NAMALWA (cell line): ENCODE measurements at places on chromosomes 16 and 17.
A peak's percentile ranks its signal among the peaks of the same experiment; 100 is the strongest.

- DNase-seq = no peak
Observed at GRCh38 chr16:81263470-81264220, 25.2 kb downstream of the BCO1 start.

GRCh38 chr16:81938326-81939163 is 72.7 kb downstream of the SDR42E1 start:
- no peak for DNase-seq

- DNase-seq = no peak
Observed at GRCh38 chr17:67353929-67354574, 12.3 kb downstream of the PSMD12 start.

- DNase-seq = no peak
Observed at GRCh38 chr16:23827057-23827456, 8.7 kb upstream of the PRKCB start.

- DNase-seq = no peak
Observed at GRCh38 chr16:1535391-1536291, 2.2 kb downstream of the TMEM204 start.

- no peak for DNase-seq
Observed at GRCh38 chr17:50332196-50332595, 13.7 kb upstream of the XYLT2 start.

- DNase-seq = peak; percentile 57
Observed at GRCh38 chr17:30600830-30601494, 123.8 kb downstream of the GOSR1 start.

- DNase-seq = no peak
Observed at GRCh38 chr17:37543637-37544052, 54.0 kb downstream of the DUSP14 start.

DNA sequence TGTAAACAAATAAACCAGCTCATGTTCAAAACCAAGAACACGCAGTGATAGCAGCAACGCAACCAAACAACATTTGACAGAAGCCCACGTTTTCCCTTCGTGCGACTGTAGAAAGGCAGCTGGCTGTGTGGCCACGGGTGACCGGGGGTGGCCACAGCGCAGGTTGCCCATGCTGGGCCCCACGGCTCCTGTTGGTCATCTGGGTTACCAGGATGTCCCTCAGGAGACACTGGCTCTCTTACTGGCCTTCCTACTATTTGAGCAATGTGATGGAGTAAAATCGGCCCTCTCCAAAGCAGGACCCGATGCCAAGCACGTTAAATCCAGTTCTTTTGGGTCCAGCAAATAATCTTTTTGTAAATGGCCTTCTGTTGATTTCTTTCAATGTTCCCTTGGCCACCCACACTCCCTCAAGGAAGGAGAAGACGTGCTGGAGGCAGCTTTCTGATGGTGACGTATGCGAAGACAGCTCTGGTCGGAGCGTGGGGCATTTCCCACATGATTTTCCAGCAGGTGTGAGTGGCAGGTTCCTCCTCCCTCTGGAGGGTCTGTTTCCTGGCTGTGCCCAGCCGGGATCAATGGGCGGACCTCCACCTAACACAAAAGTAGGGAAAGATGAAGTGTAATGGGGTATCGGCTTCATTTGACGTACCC is 143.1 kb upstream of the CHMP6 start:
- DNase-seq = no peak

GRCh38 chr17:39357986-39358385 is 43.4 kb downstream of the FBXL20 start:
- DNase-seq = no peak

- DNase-seq = peak; percentile 93
Observed at GRCh38 chr17:58329810-58330537, 1.4 kb upstream of the TSPOAP1 start.
